Activated CD4-positive, alpha-beta T cell treated with anti-CD3 and anti-CD28 coated beads, Interleukin-2, amount 10 ng/mL, durations not matched to agents 24 days and 14 days (primary cell): ENCODE measurements at places on chromosomes 16 and 17. TPM values are rescaled to one million over a fixed set of nuclear protein-coding genes. Genes with fewer than 3 reads are reported as not detected.

The CD7 gene
- 413 and 415 TPM in 2 replicates for total RNA-seq

The BAIAP3 gene
- total RNA-seq = 0.30 TPM in 1 of 2 replicates, not detected in the other

GRCh38 chr16:87203060-87203656, 114.0 kb downstream of the C16orf95 start:
- peak; percentile 85 for DNase-seq

The TNK1 gene
- 5.3 and 5.5 TPM in 2 replicates for total RNA-seq

The PITPNM3 gene
- 0.66 and 0.77 TPM in 2 replicates for total RNA-seq

DNA sequence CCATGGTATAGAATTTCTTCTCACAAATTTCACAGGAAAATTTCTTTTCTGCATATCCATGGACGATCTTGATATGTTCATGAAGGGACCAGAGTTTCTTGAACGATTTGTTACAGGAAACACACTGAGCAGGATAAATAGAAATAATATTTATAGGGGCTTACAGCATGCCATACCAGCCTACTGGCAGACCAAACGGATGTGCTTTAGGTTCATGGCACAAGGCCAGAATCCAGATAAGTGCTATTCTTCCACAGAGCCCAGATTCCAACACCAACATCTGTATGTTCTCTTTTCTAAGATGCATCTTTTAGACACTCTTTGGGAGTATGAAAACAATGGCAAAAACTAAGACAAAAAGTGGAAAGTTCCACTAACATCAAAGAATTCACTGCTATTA, 49.3 kb downstream of the ZNF652 start:
- no peak for DNase-seq

- DNase-seq = no peak
These were observed 20.5 kb upstream of the MTMR4 start for GRCh38 chr17:58534901-58535421.

DNA sequence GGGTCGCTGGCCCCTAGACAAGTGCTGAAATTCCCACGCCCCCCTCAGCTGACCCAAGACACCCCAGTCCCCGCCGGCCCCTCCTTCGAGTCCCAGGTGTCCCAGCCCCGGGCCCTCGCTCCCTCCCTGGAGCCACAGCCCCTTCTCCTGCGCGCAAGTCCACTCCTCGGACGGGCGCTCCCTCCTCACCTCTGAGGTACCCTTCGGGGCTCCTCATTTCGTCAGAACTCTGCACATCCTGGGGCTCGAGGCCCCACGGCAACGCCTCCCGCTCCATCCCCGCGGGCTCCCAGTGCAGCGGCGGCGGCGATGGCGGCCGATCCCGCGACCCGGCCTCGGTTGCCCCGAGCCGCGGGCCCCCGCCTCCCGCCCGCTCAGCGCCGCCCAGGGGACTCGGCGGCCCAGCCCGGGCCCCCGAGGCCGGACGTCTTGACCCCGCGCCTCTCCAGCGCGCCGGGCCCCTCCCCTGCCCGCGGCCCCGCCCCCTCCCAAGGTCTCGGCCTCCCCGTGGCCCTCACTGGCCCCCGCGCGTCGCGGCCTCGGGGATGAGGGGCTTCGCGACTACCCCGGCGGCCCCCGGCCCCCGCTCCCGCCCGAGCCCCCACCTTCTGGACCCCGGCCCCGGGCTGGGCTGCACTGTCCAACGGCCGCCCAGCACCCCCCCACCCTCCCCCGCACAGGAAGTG, at the start of gene ZNF768:
Gene ZNF768 (minus strand): TSS at position 430 of the 686 bp plus-strand sequence. CDS start 153 bp downstream, at position 277.
- DNase-seq = peak; percentile 81

- DNase-seq = no peak
These were observed 7.4 kb downstream of the PRKCA start for GRCh38 chr17:66309793-66310192.
